ENCODE measurements at places on chromosomes 6 and 20. TPM values are rescaled to one million over a fixed set of nuclear protein-coding genes. Genes with fewer than 3 reads are reported as not detected.

DNA sequence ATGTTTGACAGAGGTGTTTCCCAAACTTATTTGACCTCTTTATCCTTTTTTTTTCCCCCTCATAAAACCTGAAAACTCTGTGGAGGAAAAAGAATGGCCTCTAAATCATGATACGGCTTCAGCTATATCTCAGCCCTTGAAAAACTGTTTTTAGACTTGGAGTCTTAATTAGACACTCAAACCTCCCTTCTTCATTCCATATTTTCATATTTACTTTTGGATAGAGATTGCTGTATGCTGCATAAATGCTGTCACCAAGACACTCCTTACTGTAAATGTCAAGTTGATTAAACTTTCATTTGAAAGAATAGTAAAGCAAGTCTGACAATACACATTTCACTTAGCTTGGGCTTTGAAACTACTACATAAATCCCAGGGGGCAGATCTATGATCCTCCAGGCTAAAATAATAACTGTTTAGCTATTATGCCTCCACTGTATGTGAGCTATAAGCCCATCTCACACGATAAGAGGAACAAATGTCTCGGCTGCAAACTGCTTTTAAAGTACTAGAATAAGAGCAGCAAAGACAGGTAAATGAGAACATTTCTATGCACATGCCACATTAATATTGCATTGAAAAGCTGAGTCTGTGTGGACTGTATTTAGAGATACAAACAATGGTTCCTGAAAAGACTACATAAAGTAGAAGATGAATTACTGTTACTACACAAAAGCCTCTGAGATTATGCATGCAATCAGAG, 141.3 kb upstream of the HMGN3 start:
- no peaks in the 10 kb centered on the region for H3K36me3 ChIP-seq
- DNase-seq, result no peak
- H3K4me1 ChIP-seq, result peaks cover 8% of the 10 kb centered on the region
- H3K27me3 ChIP-seq, result no peaks in the 10 kb centered on the region
- no peak overlapping the region for H3K4me3 ChIP-seq
- no peak overlapping the region for H3K27ac ChIP-seq

DNA sequence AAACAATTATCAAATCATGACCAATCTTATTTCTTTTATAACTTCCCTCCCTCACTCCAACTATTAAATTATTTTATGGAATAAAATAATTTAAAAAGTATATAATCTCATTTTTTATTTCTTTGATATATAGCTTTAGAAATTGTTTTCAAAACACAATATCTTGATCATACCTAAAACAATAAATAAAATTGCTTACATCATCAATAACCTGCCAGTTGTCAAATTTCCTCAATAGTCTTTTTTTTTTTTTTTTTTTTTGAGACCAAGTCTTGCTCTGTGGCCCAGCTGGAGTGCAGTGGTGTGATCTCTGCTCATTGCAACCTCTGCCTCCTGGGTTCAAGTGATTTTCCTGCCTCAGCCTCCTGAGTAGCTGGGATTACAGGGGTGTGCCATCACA, 60.1 kb upstream of the ELOVL5 start:
- H3K4me1 ChIP-seq, result no peaks in the 10 kb centered on the region
- H3K27me3 ChIP-seq, result no peaks in the 10 kb centered on the region
- no peaks in the 10 kb centered on the region for H3K36me3 ChIP-seq
- H3K27ac ChIP-seq, result no peak overlapping the region
- H3K4me3 ChIP-seq, result no peak overlapping the region

DNA sequence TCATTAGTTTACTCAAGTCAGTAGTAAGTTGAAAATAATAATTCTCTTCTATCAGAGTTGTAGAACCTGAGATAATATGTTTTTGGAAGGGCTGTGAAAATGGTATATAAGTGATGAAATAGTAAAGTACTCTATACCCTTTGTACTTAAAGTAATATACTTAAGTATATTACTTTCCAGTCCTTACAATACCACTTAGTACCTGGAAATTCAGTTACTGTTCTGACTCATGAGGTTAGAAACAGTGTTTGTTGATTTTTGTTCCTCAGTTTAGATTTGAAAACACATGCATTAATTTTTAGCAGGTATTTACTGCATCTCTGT, 10.1 kb downstream of the TULP4 start:
- no peak overlapping the region for H3K27ac ChIP-seq
- H3K4me1 ChIP-seq, result peaks cover 12% of the 10 kb centered on the region
- no peaks in the 10 kb centered on the region for H3K27me3 ChIP-seq
- DNase-seq, result no peak
- no peak overlapping the region for H3K4me3 ChIP-seq

DNA sequence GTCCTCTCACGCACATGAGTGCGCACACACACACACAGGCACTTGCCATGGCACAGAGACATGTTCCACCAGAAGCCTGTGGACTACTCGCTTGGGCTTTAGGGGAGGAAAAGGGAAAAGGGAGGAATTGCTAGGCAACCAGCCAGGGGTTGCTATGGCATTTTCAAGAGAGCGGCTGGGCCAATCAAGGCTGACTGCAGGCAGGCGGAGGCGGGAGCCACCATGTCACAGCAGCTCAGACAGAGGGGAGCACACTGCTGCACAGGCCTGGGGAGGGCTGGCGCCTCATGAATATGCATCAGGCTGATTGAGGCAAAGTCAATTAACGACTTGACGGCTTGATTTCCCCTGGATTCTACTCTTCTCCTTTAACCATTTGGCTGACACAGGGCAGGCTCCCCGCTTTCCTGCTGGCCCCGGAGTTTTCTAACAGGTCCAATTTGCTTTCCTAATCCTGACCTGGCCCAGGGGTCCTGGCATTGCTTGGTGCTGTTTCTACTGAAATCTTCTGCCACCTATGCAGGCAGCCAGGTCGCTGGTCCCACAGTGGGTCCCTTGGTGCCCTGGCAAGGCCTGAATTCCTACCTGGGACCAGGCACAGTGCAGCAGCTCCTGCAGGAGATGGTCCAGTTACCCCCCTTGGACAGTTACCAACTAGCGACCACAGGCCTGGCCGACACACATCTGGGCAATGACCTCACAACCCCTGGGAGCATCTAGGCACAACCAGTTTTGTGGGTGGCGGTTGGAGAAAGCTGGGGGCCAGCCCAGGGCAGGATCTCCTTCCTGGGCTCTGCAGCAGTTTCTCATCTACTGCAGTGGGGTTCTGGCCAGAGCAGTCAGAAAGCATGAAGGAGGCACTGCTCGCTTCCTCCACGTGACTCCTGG, 52.1 kb downstream of the YTHDF1 start:
- no peak for DNase-seq
- H3K27me3 ChIP-seq, result no peaks in the 10 kb centered on the region
- no peaks in the 10 kb centered on the region for H3K4me1 ChIP-seq
- no peak overlapping the region for H3K27ac ChIP-seq

DNA sequence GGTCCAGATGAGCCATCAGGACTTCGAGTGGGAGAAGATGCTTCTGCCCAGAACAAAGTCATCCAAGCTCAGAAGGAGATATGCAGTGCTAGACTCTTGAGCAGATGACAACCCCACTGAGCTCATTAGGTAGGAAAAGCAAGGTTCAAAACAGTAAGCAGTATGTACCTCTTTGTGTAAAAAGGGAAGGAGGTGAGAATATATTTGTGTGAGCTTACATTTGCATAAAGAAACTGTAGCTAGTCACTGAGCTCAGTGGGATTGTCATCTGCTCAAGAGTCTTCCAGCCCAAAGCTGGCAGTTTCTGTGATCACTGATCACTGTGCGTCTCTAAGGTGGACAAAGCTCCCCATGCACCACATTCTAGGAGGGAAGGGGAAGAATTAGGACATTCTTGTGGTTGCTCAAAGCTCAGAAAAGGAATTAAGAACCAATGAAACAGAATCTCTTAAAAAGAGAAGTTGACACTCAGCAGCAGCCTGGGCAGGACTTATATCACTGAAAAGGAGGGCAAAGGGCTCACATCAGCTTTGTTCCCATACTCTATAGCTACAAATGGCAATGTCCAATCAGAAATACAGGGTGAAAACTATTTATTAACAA, 90.0 kb upstream of the MAFB start:
- H3K27ac ChIP-seq, result no peak overlapping the region
- H3K4me1 ChIP-seq, result peaks cover 23% of the 10 kb centered on the region
- no peak for DNase-seq

The PTCHD4 gene
- 2.7 TPM for total RNA-seq

The SIM1 gene
- not detected for total RNA-seq
